Activated CD4-positive, alpha-beta T cell treated with anti-CD3 and anti-CD28 coated beads, Interleukin-2, amount 10 ng/mL, durations not matched to agents 7 days and 5 days (primary cell): ENCODE measurements at places on chromosomes 1 and 21. TPM values are rescaled to one million over a fixed set of nuclear protein-coding genes. Genes with fewer than 3 reads are reported as not detected.

DNA sequence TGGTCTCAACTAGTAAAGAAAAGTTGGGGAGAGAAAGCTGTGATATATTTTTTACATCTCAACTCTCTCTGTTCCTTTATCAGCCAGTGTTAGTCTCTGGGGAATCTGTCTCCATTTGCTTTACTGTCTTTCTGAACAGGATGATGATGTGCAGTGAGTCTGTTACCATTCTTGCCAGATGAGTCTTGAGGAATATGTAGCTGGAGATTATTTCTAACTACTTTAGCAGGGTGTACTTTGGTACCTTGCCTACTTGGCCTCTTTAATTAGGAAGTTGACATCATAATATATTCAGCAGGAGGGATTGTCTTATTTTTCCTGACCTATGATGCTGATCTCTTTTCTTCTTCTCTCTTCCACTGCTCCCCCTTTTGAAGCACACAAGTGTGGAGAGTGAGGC lies 15.7 kb upstream of the HAX1 start:
- peaks cover 72% of the 10 kb centered on the region for H3K36me3 ChIP-seq
- H3K27me3 ChIP-seq = no peaks in the 10 kb centered on the region
- no peak for DNase-seq
- peaks cover under 1% of the 10 kb centered on the region for H3K4me1 ChIP-seq
- H3K4me3 ChIP-seq = no peak overlapping the region

DNA sequence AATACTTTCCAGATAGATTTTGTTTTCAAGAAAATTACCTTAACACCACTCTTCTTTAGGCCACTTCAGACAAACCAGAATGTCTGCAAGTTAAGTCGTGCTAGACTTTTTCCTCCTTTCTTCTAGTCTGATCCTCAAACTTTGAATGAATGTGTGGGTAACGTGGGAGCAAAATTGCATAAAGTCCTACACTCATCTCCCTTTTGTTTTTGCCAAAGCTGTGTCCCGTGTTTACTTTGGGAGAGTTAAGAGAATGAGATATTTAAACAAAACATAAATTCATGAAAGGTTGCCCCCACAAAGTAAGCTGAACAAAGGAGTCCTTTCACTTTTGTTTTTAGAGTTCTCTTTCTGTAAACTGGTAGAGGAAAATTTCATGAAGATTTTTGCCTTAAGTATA lies 16.9 kb upstream of the VAMP3 start:
- H3K36me3 ChIP-seq = no peaks in the 10 kb centered on the region
- peaks cover 19% of the 10 kb centered on the region for H3K27me3 ChIP-seq
- DNase-seq = no peak
- H3K4me1 ChIP-seq = peaks cover 24% of the 10 kb centered on the region
- H3K27ac ChIP-seq = peak overlapping the region; percentile 22
- H3K4me3 ChIP-seq = no peak overlapping the region

The ANKRD13C gene
- total RNA-seq = 24.6 TPM

DNA sequence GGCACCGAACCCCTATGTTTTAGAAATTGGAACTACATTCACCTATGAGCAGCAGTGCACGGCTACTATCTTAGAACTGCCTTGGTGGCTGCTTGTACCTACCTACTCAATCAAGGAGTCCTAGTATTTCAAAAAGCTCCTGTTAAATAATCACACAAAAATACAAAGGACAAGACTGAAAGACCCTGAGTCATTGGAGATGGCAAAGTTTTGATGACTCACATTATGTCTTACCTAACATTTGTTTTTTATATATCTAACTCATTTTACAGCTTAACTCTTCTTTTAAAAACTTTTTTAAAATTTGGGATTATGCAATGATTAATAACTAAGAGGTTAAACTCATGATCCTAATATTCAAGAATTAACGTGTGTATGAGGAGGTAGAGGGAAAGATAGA lies 1206.0 kb upstream of the TMPRSS15 start:
- no peaks in the 10 kb centered on the region for H3K4me1 ChIP-seq
- H3K27ac ChIP-seq = no peak overlapping the region

The CRABP2 gene
- 1.1 TPM for total RNA-seq
